Nucleus accumbens (tissue), 56 donors: ENCODE measurements at places on chromosomes 1 and 21.

GRCh38 chr1:162721471-162721870 lies 69.0 kb upstream of the HSD17B7 start:
- DNase-seq: no peak

DNA sequence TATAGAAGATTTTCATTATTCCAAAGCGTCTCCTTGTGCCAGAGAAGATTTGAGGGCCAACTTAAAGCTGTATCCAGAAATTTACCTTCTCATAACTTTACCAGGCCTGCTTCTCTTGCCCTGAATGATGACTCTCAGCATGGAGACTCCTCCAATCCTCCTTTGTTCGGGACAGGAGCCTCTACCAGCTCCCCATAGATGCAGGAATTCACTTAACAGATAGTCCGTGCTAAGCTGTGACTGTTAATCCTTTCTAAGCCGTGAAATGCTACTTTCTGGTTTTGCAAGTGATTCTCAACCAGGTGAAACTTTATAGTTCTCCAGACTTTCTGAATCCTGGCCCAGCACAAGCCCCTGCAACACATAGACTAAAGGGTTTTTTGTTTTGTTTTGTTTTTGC lies 31.8 kb upstream of the KCND3 start:
- DNase-seq: no peak

DNA sequence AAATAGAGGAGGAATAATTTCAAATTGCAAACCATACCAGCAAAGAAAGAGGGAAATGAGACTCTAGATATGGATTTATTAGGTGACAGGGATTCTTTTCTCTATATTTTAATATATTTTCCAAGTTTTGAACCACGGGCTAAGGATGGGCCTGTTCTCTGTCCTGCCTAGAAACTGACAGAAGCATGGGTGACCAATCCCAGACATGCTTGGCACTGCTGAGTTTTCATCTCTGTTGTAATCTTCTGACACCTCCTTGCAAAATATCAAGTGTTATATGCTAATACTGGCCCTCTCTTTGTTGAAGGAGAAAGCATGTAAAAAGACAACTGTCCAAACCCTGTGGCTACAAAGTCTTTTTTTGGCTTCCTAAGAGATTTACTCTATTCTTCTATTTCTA lies 774 bp upstream of the ANGPTL7 start:
- DNase-seq: no peak

DNA sequence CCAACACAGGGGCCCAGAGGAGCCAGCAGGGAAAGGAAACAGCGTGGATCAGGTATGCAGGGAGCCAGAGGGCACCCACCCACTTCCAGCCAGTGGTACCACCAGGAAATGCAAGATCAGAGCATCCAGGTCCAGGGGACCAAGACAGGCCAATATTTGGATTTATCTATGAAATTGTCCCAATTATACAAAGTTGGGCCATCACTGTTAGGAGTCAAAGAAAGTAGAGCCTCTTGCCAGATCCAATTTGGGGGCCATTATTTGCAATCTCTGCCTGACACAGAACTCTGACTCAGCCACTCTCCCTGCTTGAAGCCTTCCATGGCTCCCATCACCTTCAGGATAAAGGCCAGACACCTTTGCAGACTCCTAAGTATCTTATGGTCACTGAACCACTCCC lies 21.1 kb upstream of the TAS1R2 start:
- no peak for DNase-seq

- DNase-seq: peak; percentile 3
Observed at GRCh38 chr1:68819190-68819829, 322.4 kb upstream of the DEPDC1 start.

- DNase-seq: peak; percentile 55
Observed at GRCh38 chr1:218345673-218346390, 696 bp downstream of the TGFB2 start.

- DNase-seq: no peak
Observed at GRCh38 chr1:214135886-214136285, 145.1 kb upstream of the SMYD2 start.

GRCh38 chr1:106846656-106847055 lies 209.8 kb upstream of the PRMT6 start:
- DNase-seq: no peak
